ENCODE measurements at places on chromosomes 1 and 21.

DNA sequence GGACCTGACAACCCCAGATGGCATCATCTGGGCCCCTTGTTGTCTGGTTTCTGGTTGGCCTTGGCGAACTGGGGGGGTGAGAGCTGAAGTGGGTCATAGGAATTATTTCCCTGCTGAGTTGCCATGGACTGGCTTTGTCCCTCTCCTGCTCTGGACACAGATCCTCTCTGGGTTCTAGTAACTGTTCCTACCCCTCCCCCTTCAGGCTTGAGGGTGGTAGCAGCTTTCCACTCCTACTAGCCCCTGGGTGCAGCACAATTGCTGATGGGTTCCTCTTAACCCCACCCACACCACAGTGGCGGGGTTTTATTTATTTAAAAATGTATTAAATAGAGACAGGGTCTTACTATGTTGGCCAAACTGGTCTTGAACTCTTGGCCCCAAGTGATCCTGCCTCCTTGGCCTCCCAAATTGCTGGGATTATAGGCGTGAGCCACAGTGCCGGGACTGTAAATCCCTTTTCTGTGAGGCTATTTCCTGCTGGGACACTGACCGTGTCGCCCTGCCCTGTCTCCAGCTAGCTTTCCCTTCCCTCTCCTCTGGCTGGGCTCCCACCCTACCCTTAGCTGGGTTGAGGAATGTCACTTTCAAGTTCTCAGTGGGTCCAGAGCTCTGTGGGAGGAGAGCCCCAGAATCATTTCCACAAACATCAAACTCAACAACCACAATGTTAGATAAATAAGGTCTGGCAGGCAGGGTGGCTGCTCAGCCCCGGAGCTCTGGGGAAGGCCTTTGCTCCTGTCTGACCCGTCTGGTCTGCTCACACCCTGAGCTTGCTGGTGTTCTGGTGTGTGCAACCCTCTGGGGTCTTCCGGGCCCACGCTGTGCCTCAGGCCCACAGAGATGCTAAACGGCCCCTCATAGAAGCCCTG is 112.7 kb upstream of the WNT4 start:
- no peak for DNase-seq

DNA sequence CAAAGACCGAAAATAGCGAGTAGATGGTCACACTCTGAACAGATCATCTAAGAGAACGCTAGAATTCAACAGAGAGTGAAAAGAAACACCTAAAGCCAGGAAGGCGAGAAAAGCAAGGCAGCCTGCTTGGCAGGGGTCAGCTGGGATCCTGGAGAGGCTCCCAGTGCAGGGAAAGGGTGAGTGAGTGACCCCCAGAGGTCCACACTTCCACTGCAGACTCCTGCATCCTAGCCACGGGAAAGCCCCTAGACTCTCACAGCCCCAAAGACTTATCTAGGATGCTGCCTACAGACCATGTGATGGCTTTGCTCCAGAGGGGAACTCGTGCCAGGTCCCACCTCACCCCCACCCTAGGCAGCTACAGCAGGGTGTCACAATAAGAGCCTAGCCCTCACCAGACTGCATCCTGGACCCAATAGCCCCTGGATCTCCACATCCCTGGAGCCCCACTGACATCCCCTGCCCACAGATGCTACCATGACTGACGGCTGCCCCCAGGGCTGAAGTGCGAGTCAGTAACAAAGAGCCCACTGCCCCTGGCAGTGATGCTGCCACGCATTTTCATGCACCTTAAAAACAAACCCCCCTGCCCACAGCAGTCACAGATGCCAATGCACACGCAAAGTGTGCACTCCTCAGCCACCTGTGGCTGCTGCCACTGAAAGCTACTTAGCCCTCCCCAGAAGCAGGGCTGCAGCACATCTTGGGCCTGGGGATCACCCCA is 62.2 kb downstream of the PSMG1 start:
- DNase-seq: no peak

- DNase-seq: no peak
Observed at GRCh38 chr1:179310721-179311120, 17.1 kb downstream of the SOAT1 start.

DNA sequence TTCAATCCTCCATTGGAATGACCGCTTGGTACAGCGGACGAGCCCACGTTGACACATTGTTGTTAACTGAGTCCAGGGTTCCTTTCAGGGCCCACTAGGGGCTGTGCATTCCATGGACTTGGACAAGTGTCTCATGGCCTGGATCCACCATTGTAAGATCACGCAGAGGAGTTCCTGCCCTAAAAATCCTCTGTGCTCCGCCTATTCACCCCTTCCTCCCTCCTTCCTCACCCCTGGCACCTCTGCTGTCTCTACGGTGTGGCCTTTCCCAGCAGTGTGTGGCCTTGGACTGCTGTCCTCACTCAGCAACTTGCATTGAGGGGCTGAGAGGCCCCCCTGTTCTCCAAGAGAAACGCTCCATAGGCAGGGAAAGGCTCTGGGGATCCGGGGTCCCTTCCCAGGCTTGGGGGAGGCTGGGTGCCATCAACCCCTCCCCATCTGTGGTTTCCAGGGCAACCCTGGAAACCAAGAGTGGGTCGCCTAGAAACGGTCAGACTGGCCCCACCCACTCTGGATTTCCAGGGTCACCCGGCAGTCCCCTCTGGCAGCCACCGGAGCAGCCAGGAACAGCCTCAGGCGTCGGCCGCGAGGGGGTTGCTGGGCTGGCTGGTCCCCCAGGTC is 50.9 kb downstream of the MEGF6 start:
- peak; percentile 49 for DNase-seq

DNA sequence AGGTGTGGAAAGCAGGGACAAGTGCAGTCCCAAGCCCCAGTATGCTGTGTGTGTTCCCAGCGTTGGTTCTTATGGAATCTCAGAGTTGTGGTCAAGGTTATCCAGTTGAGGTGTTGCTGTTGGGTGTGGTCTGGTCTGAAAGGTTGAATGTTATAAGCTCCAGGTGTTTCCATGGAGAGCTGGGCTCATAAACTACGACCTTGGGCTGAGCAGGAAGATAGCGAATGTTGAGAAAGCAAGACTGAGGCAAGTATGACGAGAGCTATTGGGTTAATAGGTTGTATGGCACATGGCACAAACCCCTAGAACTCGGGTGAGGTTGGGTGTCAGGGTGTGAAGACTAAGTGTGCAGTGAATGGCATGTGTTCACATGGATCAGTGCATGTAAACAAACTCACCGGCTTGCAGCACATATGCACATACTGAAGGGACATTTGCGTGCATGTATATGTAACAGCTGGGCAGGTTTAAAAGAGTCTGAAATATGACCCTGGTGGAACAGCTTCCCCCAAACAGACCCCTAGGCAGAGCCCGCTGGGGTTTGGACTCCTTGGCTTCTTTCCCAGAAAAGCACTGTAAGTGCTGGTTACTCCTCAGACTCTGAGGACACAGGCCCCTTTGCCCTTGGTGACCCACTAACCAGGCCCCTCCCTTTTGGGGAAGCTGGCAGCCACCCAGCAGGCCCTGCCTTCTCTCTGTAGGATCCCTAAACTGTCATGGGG is 117.5 kb downstream of the NAV1 start:
- no peak for DNase-seq

DNA sequence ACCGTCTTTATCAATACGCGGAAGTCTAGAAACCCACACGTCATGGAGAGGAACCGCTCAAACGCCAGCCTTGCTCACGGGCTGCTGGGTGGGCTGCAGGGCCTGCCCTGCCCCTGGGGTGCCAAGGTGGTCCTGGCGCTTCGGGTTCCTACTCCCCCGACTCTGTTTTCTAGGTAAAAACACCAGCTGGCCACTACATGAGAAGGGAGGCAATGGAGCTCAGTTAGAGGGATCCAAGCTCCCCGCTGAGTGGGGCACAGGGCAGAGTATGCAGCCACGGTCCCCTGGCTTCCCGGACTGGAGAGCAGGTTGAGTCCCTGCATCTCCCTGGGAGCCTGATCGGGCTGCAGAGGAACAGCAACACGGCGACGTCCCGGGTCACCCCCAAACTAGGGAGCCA is 41.2 kb upstream of the RIPK4 start:
- no peak for DNase-seq

- DNase-seq: no peak
Observed at GRCh38 chr1:71695821-71696220, 586.5 kb downstream of the NEGR1 start.

- DNase-seq: no peak
Observed at GRCh38 chr1:164702216-164702615, 143.2 kb downstream of the PBX1 start.

DNA sequence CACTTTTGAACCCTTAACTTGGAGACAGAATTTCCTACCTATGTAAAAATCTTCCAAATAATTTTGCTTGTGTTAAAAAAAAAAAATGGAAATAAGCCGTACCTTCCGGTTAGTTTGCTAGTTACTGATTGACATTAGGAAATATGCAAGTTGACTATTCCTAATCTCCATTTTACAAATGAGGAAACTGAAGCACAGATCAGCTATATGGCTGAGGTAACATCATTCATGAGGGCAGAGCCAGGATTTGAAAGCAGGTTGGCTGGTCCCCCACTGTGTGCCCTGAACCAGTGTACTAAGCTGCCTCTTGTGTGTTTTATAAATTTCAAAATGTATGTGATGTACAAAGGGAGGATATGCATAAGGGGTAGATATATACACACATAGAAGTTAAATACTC is 29.6 kb downstream of the BACE2 start:
- DNase-seq: no peak

- DNase-seq: no peak
Observed at GRCh38 chr1:247443641-247444040, 14.3 kb downstream of the OR2B11 start.

GRCh38 chr1:39183503-39184353 is 20.8 kb upstream of the MACF1 start:
- no peak for DNase-seq

- no peak for DNase-seq
Observed at GRCh38 chr1:240136402-240136801, 44.7 kb downstream of the FMN2 start.

DNA sequence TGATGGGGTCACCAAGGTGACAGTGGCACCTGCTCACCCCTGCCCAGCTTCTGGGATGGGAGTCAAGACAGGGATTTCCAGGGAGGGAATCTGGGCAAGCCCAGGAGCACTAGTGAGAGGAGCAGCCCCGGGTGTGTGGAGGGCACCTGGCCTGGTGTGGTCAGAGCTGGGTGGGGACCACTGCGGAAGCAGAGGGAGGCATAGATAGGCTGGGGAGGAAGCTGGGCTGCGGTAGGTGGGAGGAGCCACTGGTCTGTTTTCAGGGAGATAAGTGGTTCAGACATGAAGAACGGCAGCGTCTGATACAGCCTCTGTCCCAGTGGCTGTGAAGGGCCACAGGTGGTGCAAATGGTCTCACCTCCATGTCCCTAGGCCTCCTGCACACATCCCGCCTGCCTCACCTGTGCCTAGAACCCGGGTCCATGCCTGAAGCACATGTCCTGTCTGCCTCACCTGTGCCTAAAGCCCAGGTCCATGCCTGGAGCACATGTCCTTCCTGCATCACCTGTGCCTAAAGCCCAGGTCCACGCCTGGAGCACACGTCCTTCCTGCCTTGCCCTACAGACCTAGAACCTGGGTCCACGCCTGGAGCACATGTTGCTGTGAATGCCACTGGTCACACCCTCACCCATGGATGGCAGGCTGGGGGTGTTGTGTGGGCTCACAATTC is 325.9 kb upstream of the AJAP1 start:
- no peak for DNase-seq

GRCh38 chr1:71242239-71242638 is 161.4 kb upstream of the ZRANB2 start:
- no peak for DNase-seq

- DNase-seq: no peak
Observed at GRCh38 chr1:66580081-66580480, 46.1 kb downstream of the SGIP1 start.

GRCh38 chr1:60746278-60746791 is 336.0 kb upstream of the NFIA start:
- DNase-seq: peak; percentile 62

GRCh38 chr21:33587792-33588484 is 546 bp downstream of the DONSON start:
- DNase-seq: peak; percentile 86

DNA sequence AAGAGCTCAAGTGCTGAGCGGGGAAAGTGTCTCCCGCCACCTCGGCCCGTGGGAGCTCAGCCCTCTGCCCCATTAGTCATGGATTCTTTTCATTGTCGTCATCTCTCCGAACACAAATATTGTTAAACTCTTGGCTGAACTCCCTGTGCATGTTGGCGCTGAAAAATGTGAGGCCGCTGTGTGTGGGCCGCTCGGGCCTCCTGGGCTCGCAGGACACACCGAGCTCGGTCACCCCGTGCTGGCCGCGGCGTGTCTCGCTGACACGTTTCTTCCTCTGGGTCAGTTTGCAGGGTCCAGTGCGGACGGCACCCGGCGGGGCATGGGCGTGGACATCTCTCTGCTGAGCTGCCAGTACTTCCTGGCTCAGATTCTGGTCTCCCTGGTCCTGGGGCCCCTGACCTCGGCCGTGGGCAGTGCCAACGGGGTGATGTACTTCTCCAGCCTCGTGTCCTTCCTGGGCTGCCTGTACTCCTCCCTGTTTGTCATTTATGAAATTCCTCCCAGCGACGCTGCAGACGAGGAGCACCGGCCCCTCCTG is 25.6 kb downstream of the SLC45A1 start:
- DNase-seq: no peak

GRCh38 chr1:68979891-68980290 is 483.0 kb upstream of the DEPDC1 start:
- DNase-seq: no peak

- no peak for DNase-seq
Observed at GRCh38 chr1:22817462-22817861, 106.8 kb downstream of the EPHB2 start.

- no peak for DNase-seq
Observed at GRCh38 chr1:58715108-58715507, 15.2 kb upstream of the MYSM1 start.

- no peak for DNase-seq
Observed at GRCh38 chr21:32184485-32184884, 94.4 kb downstream of the MIS18A start.

GRCh38 chr1:117127795-117128194 is 6.2 kb upstream of the TRIM45 start:
- no peak for DNase-seq

DNA sequence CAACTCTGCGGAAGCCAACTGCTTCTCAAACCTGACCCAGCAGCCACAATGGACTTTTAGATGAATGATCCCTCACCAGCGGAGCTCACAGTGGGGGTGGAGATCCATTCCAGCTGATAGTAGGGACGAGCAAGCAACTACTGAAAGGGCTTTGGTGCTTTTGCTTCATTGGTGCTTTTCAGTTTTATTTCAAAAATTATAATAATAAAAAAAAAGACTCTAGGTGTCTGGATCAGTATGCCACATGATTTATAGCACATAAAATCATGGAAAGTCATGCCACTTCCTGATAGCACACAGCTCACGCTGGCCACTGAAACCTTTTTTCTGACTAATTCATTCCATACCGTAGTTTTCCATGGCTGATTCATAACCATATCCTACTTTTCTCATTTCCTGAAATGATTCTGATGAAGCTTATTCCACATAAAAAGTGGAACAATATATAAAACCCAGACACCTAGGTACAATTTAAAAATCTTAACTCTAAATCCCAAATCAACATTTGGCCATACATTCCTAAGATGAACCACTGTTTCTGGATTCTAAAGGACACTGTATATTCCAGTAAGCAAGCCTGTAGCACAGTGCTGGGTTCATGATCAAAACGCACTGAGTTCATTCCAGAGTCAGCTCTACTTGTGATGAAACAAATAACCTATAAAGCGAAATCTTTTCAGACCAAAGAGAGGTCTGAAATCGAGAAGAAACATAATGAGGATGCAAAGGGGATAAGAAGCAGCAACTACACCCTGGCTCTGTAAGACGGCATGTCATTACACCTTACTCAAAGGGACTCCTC is 41.3 kb upstream of the KCNE1 start:
- DNase-seq: no peak
